NCI-H460 (cell line): ENCODE measurements at places on chromosomes 7 and 10.

DNA sequence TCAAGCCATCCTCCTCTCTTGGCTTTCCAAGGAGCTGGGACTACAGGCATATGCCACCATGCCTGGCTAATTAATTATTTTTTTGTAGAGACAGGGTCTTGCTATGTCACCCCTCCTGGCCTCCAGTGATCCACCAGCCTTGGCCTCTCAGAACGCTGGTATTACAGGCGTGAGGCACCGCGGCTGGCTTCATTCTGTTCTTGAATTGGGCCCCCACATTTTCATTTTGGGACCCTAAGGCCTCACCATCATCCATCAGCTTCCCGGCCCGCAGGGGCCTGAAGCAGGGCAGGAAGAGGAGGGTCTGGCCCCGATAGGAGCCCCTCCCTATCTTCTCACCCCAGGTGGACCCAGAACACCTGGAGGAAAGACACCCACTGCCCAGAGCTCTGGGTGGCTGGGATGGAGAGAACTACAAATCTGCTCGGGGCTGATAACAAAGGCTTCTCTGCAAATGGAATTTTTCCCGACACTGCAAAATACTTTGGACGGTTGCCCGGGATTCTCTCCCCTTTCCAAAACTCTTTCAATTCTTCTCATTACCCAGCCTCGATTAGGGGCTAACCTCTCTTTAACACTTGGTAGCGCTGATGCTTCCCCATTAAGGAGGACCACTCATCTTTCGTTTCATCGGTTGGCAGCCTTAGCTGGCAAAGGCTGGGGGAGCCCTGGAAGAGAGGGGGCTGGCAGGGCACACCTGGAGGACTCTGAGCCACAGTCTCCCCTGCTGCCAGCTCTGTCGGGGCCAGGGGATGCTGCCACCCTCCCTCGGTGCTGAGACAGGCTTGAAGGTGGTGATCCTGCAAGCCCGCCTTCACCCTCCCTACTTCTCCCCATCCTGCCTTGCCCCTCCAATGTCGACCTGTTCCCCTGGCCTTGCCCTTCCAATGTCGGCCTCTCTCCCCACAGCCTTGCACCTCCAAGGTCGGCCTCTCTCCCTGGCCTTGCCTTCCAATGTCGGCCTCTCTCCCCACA lies 81.0 kb upstream of the GNA12 start:
- no peak for DNase-seq

DNA sequence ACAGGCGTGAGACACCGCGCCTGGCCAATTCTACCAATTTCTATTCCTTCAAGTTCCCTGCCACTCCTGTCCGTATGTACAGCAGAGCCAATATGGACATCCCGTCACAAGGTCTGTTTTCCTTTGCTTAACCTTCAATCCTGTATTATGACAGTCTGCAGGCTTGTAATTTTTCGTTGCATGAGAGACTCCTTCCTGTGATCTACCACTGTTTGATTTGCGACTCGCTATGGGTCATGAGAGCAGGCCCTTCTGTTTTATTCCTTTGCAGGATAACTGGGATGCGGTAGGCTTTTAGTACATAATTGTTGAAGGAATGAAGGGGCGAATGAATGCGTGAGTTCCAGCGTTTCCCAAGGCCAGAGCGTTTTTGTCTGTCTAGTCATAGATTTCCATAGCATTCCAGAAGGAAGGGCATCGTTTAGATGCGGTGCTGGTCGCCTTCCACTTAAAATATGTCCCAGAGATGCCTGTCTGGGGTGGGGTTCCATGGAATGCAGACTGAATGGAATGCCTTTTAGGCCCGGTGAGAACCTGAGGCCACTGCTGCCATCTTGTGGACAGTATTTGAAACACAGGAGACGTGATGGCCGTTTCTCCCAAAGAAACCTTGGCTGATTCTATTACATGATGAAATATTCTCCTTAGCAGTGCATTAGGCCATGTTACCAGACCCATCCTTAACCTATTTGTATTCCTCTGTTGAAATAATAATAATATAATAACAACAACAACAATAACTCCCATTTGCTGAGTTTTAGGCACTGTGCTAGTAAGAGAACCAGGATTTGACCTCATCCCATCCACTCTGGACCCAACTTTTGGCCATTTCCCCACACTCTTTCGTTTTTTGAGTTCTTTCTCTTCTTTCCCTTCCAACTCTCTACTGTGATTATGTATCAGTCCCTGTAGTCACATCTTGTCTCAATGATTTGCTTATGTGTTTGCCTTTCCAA lies 193.2 kb downstream of the MYOF start:
- DNase-seq: peak; percentile 92

DNA sequence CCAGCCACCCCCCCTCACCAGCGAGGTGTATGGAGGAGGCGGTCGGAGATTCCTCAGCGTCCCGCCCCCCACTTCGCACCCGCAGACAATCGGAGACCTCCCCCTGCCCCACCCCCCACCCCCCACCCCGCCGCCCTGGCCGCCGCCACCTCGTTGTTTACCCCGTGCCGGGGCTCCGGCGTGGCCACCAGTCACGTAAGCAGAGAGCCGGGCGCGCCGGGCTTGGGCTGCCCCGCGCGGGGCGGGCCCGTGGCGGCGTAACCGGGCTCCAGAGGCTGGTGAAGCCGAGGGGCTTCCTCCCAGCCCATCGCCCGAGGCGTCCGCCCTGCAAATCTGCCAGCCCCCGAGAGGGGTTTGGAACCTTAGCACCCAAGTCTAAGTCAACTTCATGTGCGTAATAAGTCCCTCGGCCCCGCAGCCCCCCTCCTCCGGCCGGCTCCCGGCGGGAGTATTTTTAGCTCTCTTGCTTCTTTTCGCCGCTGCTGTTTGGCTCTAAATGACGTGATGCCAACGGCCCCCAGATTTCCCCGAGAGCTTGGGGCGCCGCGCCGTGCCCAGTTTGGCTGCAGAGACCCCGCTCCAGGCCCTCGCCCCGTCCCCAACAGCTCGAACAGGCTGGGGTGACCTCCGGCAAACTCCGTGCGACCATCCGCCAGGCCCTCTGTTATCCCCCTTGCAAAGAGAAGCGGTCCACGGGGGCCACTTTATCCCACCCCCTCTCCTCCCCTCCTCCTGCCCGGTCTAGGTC lies 2.7 kb downstream of the MXI1 start:
- DNase-seq: no peak

DNA sequence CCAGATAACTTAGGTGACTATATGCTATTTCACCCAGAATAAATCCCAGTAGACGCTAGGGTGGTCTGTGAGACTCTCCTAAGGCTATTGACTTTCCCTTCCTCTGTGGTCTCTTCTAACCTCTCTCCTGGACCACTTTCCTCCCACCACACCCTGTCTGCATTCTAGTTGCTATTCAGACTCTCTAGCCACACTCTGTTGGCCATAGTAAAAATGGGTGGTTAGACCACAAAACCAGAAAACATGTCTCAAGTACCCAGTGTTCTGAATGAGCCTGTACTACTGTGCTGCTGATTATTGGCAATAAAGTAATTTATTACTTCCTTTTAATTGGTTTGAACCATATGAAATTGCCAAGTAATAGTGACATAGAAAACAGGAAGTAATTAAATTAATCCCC lies 240.8 kb downstream of the KIF20B start:
- DNase-seq: no peak

GRCh38 chr10:48333856-48334255 lies 27.4 kb downstream of the MAPK8 start:
- DNase-seq: no peak

GRCh38 chr10:110746969-110747608 lies 103.0 kb downstream of the RBM20 start:
- no peak for DNase-seq

GRCh38 chr10:58771863-58772262 lies 259.2 kb downstream of the BICC1 start:
- no peak for DNase-seq

DNA sequence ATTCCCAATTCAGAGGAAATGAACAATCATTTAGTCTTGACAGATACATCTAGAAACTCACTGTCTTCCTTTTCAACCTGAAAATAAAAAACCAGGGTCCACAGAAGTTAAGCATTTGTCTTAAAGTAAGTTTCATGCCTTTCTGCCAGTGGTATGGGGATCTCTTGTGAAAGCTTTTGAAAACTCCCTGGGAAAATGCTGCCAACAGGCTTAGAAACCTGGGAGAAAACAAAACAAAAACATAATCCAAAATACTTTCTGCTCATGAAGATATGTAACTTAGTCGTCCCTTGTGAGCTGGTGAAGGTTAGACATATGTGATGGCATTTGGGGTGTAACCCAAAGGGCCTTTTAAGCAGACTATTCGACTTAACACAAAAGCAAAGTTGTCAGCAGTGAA lies 66.4 kb upstream of the ZNF438 start:
- DNase-seq: no peak

GRCh38 chr7:154171422-154171821 lies 119.2 kb downstream of the DPP6 start:
- DNase-seq: no peak

- DNase-seq: no peak
Measured at GRCh38 chr10:51964630-51965029, 265.2 kb upstream of the CSTF2T start.

DNA sequence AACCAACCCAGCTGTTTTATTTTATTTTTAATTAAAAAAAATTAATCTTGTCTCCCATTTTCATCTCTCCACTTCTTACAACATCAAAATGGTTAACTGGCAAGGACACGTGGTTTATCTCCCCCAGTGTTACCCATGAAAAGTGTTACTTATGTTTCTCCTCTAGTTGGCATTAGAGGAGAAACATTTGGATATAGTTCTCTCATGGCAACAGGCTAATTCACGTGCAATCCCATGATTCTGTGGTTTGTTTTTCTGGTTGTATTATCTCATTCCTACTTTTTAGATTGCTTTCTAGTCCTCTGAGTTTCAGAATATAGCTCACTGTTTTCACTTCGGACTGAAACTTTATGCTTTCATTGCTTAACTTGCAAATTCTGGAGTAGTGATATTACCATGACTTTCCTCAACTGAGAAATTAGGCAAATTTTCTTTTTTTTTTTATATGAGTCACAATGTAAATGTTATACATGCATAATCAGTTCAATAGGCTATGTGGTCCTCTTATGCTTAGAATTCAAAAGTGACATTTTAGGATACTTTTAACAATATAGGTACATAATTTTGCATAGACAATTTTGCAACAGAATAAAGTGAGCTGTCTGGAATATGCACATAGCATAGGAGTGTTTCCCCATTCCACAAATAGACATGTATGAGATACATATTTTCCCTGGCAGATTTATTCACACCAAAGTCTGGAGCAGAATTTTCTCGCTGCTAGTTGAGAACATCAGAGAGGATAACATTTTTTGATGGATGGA lies 43.0 kb downstream of the LHFPL3 start:
- DNase-seq: no peak

DNA sequence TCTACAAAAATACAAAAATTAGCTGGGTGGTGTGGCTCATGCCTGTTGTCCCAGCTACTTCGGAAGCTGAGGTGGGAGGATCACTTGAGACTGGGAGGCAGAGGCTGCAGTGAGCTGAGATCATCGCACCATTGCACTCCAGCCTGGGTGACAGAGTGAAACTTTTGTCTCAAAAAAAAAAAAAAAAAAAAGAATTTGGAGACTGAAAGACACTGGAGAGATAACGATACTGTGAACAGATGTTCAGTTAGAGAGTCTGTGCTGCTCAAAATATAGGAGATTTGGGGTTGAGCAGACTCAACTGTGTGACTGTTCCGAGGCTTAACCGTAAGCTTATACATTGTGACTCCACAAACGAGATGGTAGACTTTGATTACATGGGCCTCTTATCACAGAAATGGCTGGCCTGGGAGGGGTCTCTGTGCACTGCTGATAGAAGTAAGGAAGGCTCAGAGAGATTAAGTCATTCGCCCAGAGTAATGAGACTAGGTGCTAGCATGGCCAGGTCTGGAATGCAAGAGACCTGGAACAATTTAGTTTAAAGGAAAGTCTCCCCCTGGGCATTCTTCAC lies 19.4 kb downstream of the WBP1L start:
- no peak for DNase-seq

GRCh38 chr7:141102436-141102835 lies 28.6 kb downstream of the TMEM178B start:
- no peak for DNase-seq

GRCh38 chr10:89367529-89367928 lies 10.3 kb upstream of the IFIT1B start:
- DNase-seq: no peak

- no peak for DNase-seq
Measured at GRCh38 chr10:4013651-4014121, 228.7 kb upstream of the KLF6 start.

GRCh38 chr7:69683002-69683401 lies 84.7 kb downstream of the AUTS2 start:
- no peak for DNase-seq

- no peak for DNase-seq
Measured at GRCh38 chr7:66110856-66111255, 3.8 kb upstream of the CRCP start.

GRCh38 chr10:126456632-126457031 lies 68.4 kb upstream of the ADAM12 start:
- DNase-seq: no peak

GRCh38 chr10:96922978-96923948 lies 91.2 kb downstream of the LCOR start:
- no peak for DNase-seq

GRCh38 chr10:59771162-59771807 lies 18.0 kb upstream of the MRLN start:
- no peak for DNase-seq

DNA sequence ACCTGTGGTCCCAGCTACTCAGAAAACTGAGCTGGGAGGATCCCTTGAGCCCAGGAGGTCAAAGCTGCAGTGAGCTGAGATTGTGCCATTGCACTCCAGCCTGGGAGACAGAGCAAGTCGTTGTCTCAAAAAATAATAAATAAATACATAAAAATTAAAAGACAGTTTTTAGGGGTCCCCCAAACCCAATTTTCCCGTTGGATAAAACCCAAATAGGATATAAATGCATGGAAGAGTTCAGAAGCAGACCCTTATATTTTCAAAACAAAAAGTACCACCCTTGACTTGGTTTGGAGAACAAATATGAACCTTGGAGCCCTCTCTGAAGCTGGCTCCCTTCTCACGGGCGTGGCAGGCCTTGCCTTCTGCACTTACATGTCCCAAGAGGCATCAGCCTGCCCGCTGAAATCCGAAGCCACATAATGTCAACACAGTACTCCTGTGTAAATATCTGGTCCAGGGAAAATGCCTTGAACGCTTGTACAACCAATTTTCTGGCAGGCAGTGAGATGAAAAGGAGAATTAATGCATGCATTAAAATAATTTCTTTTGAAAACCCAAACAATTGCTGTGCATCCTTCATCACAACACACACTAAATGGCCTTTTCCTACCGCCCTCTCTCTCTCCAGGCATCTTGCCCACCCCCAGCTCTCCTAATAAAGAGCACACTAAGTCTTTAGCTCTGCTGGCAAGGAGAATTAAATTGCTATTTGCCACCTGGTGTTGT lies 46.4 kb upstream of the PARD3 start:
- DNase-seq: peak; percentile 21

- DNase-seq: peak; percentile 45
Measured at GRCh38 chr10:13613519-13613918, 26.8 kb downstream of the PRPF18 start.

GRCh38 chr10:96400465-96400864 lies 41.7 kb upstream of the OPALIN start:
- no peak for DNase-seq

DNA sequence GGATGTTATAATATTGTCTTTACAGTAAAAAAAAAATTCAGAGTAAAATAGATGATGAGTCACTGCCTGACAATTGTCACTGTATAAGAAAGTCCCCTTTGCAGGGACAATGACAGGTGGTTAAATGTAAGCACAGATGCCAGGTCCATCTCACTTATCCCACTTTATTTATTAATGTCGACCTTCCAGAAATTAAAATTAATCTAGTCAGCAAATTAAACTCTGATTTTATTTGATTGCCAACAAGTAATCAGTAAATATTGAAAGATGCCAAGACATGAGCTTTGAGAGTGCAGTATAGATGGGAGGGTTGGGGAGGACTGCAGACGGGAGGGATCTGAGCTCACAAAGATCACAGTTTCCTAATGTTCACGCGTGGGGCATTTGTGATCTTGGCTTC lies 50.9 kb downstream of the CPXM2 start:
- no peak for DNase-seq
